ENCODE measurements at places on chromosomes 4 and X.

GRCh38 chr4:166197166-166197565 lies 324.1 kb downstream of the TLL1 start:
- no peak for DNase-seq

DNA sequence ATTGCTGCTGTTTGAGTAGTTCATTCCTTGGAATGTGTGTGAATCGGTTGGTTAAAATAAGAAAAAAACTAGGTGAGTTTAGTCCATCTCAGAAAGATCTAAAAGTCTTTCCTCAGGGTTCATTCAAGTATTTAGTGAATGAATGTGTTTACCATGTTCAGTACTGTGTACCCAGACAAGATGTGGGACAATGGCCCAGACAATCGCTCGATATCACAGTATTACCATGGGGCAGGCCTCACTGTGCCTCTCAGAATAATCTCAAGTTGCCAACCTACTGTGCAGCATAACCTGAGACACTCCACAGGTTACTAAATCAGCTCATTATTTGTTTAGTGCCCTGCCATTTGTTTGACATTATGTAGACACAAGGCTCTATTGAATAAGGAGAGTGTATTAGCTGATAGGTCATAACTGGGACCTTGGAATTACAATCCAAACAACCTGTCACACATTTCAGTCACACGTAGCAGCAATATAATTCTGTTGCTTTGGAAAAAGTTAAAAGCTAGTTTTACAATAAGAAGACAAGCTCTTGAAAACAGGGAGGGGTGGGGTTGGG lies 24.9 kb upstream of the AMOT start:
- no peak for DNase-seq

DNA sequence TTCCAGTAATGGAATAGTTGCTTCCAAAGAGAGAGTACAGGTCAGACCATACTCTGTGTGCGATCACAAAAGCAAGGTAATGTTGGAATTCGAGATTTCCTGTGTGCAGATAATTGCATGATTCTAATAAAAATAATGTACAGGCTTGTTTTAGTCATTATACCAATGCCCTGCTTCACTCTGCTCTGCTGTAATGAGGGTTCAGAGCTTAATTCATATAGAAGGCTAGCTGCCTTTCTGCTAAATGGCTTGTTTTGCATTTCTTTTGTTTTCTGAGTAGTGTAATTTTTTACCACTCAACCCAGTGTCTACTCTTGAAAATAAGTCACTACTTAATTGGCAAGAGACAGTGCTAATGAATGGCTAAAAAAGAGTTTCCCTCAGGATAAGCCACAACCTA lies 236.0 kb downstream of the CAMK2D start:
- no peak for DNase-seq

GRCh38 chr4:48047896-48048295 lies 31.3 kb downstream of the NIPAL1 start:
- peak; percentile 8 for DNase-seq

DNA sequence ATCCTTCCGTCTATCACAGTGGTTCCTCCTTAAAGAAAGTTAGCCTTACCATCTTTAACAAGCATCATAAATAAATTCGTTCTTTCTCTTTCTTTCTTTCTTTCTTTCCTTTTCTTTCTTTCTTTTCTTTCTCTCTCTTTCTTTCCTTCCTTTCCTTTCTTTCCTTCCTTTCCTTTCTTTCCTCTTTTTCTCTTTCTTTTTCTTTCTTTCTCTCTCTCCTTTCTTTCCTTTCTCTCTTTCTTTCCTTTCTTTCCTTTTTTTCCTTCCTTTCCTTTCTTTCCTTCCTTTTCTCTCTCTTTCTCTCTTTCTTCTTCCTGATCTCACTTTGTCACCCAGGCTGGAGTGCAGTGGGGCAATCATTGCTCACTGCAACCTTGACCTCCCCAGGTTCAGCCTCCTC lies 60.4 kb downstream of the ENPP6 start:
- DNase-seq = no peak

DNA sequence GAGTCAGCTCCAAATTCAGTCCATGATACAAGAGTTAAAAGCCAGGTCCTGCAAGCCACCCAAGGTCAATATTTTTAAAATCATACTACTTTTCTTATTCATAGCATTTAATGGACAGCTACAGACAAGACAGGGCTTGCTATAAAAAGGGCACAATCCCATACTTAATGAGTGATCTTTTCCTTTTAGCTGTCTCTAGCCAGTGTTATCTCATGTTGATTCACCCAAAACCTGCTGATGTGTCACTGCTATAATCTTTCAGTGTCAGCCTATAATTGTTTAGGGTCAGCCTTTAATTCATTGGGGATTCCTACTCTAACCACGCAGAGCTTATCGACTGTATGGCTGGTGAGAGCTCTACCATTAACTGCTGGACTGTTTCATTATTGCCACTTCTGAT lies 51.2 kb upstream of the HCCS start:
- no peak for DNase-seq

DNA sequence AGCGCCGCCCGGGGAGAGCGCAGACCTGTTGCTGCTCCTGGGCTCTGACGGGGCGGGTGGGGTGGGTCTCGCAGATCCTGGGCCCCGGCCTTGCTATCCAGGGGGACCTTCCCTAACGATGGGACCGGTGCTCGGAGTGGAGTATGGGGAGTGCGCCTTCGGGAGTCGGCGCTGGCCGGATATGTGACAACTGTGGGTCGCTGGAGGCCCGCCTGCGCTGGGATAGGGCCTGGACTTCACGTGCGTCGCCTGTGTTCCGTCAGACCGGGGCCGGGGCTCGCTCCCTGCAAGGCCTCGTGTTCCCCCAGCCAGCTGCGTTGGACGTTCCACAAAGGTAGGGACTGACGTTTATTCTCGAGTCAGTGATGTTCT lies 1.3 kb downstream of the TBL1X start:
- DNase-seq = peak; percentile 46

DNA sequence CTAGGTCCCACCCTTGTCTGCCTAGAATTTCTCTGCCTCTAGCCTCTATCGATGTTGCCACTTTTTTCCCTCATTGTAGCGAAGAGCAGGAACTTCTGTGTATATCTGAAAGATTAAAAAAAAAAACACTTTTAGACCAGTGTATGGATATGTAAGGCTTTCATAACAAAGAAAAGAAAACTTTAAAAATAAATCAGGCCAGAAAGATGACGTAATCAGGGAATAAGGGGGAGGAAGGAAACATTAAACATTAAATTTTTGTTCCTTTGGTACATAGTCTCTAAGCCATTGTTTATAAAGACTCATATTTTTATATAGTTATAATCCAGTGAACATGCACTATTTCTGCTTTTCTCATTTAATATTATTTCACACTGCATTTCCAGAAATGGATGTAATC lies 26.2 kb upstream of the FTHL17 start:
- no peak for DNase-seq

DNA sequence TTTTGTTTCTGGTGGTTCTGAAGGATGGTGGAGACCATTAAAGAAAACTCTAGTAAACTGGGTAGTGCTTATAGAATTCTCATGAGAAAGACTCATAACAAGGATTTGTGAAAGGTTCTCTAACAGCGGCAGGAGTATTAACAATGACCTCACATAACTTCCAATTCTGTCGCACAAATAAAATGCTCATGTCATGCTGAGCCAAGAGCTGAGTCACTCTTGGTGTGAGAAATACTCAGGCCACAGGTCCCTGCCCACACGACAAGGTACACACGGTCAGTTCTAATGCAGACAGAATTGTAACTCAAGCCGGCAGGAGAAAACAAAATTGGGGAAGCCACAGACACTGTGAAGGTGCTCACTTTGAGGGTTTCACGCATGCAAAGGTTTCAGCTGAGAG lies 34.4 kb upstream of the C4orf50 start:
- DNase-seq = no peak
